ENCODE measurements at places on chromosomes 5 and 9.

DNA sequence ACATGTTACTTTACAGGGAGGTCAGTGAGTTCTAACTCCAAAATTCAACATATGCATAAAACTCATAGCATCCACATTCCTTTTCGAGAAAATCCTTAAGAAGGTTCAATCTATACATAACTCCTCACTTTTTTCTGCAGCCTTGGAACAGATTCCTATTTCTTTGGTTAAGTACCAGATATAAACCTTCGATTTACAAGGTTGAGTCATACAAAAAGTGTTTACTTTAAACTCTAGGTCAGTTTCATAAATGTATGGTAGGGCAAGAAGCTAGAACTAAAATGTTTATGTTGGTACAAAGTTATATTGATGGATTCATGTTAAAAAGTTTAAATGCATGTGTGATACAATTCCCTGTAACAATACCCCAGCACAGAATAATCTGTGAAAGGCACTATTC, 19.4 kb downstream of the CDKN2AIPNL start:
- no peak for DNase-seq

- no peak for DNase-seq
Observed at GRCh38 chr5:88824141-88824540, 58.8 kb downstream of the MEF2C start.

DNA sequence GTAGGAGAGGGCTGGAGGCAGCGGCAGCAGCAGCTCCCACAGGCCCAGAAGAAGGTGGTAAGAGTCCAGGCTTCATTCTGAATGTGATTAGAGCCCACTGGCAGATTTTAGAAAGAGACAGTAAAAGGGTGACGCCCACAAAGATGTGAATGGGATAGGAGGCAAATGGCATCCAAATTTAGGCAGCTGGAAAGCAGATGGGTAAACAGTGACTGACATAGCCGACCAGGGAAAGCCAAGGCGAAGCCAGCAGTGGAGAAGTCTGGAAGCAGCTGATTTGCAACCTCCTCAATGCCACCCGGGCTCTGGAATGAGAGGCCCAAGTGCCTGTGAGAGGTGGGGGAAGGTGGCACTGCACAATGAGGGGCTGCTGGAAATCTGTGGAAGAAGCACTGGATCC, 103.3 kb downstream of the C5orf15 start:
- no peak for DNase-seq

DNA sequence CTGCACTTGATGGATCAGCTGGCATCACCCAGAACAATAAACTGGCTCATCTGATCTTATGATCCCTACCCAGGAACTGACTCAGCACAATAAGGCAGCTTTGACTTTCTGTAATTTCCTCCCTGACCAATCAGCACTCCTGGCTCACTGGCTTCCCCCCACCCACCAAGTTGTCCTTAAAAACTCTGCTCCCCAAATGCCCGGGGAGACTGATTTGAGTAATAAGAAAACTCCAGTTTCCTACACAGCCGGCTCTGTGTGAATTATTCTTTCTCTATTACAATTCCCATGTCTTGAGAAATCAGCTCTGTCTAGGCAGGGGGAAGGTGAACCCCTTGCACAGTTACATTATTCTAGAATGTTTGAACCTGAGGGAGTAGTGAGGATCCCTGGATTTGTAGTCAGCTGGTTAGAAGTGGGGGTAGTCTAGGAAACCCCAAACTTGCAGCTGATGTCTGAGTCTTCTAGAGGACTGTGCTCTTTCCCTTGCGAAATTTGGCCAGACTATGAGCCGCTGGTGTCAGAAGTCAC, 111.7 kb upstream of the NEK6 start:
- DNase-seq = no peak

DNA sequence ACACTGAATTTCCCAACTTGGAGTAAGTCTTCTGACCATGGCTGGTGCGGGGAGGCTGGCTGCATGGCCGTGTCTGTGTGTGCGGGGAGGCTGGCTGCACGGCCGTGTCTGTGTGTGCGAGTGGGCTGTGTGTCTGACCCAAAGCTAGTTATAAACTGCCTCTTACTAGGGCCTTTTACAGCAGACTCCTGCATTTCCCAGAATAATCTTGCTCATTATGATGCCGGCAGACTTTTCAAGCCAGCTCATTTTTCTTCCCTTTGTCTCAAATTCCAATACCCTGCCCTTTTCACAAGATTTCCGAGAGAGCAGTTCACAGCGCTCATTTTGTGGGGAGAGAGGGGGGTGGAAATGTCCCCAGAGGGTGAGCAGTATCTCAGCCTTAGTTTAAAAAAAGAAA, 470.7 kb upstream of the BRINP1 start:
- no peak for DNase-seq

GRCh38 chr5:150895431-150896428, 9.1 kb downstream of the ZNF300 start:
- no peak for DNase-seq

DNA sequence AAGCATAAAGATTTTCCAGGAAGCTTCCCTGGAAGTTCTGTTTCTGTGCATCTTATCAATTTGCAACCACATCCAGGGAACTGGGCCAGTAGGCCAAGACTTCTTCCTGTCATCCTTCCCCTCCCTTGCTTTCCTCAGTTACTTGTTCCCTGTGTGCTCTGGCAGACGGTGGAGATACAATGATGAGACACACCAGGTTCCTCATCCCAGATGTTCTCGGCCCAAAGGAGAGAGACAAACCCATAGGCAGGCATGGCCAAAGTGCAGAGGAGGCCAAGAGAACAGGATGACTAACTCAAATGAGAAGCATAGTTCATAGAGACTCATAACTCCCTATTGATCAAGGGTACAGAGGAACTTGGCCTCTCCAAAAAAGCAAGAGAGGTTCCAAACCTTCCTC, 652.6 kb downstream of the CCDC171 start:
- DNase-seq = no peak

DNA sequence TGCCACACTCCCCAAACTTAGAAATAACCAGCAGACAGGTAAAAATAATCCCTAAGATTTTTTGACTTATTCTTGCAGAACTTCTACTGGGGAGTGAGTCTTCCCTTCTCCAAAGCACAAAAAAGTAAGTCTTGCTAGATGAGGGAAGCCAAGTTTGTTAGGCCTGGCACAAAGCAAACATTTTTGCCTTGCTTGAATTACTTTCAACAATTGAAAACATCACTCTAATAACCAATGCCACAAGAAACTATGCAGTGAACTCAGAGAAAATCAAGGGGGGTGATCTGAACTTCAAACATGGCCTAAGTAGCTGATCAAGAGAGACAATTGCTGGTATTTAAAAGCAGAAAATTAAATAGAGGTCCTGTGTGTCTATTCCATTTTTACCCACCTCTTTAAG, 123.6 kb upstream of the SLC1A3 start:
- no peak for DNase-seq

DNA sequence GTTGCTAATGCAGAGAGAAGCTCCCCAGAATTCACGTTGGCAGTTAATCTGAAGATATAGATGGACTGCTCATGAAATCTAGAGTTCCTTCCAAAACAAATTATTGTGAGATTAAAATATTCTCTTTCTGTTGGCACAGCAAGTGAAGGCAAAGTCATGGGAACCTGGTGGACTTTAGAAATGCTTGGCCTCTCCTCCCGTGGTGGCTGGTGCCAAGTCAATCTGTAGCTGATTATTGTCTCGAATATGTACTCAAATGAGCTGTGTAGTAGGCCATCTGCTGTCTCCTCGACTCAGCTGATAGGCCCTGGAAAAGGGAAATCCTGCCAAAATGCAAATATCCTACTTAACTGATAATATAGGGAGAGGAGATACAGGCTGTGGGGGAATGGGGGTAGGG, 69.3 kb downstream of the DAPK1 start:
- no peak for DNase-seq

- DNase-seq = no peak
Observed at GRCh38 chr5:61620699-61621182, 288.7 kb downstream of the ZSWIM6 start.

- no peak for DNase-seq
Observed at GRCh38 chr9:130779153-130779855, 55.8 kb upstream of the ABL1 start.

- no peak for DNase-seq
Observed at GRCh38 chr9:90839183-90839728, 37.6 kb downstream of the SYK start.
